Activated T-helper 1 cell treated with anti-CD3 and anti-CD28 coated beads, Interleukin-2, amount 50 U/mL, for 16 hours (primary cell): ENCODE measurements at places on chromosomes 3 and 15.

DNA sequence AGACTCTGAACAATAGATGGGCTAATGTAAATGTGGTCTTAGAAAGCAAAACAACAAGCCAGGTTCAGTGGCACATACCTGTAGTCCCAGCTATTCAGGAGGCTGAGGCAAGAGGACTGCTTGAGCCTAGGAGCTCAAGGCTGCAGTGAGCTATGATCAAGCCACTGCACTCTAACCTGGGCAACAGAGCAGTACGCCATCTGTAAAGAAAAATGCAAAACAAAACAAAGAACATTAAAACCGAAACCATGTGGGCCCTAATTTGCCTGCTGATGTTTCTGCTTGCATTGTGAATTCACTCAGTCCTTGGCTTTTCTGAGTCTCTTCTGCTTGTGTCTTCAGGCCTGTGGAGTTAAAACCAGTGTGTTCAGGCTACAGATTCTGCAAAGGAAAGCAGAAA lies 56.7 kb downstream of the CCNL1 start:
- no peak for DNase-seq

GRCh38 chr3:65706776-65707568 lies 331.7 kb downstream of the MAGI1 start:
- no peak for DNase-seq

DNA sequence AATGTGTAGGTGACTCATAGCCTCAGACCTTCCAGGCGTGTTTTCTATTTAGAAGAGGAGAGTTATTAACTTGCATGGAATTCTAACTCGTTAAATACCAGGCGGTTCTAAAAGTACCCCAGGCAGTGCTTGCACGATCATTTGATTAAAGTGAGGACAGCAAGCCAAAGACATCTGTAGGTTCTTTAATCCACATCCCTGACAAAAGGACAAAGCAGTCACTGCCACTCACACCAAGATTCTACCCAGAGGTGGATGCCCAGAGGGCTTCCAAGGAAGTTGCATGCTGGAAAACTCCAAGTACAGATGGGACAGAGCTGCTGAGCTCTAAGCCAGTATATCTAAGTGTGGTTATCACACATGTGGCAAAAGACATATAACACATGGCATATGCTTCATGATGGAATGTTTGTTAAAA lies 372.1 kb downstream of the ROBO2 start:
- no peak for DNase-seq

DNA sequence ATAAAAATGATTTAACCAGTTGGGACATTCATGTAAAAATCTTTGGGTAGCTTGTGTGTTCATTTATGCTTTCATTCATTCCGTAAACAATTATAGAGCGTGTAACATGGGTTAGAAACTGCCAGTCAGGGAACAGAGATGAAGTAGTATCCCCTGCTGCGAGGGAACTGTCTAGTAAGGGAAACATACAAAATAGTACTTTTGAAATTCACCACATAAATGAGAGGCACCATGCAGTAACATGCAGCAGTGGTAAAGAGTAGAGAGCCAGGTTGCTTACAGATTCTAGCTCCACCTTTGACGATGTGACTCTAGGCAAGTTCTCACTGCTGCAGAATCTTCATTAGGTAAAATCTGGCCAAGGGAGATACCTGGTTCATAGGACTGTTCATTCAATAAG lies 938 bp downstream of the DZIP3 start:
- DNase-seq = no peak

DNA sequence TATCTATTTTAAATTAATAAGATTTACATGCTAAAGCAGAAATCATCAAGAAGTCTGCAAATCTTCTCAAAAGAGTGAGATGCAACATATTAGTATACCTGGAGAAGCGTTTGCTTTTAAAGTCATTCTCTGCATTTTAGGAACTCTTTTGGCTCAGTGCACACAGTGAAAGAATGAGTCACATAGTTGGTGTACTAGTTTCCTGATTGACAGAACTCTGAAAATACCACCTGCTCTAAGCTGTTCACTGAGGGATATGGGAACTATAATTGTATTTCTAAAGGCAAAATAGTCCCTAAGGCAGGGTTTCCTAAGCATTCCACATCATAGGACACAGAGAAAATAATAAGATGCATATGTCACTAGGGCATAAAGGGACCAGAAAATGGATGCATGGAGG lies 838.5 kb downstream of the DIPK2A start:
- no peak for DNase-seq

DNA sequence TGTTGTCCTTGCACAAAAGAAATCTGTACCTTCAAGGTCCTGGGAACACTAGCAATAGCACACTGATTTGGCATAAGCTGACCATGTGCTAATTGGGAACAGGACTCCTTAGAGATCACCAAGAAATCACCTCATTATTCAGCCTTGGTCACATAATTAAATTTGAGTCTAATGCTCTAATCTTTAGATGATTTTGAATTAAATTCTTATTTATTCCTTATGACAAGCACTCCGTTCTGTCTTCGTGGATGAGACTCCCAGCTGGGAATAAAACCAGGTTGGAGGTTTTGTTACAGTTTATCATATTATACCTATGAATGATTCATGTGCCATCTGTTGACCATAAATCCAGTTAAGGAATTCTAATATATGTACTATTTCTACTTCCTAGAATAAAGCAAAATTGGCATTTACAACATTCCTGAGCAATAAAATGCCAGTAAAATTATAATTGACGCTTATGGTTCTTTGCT lies 162.2 kb downstream of the MYRIP start:
- DNase-seq = no peak

DNA sequence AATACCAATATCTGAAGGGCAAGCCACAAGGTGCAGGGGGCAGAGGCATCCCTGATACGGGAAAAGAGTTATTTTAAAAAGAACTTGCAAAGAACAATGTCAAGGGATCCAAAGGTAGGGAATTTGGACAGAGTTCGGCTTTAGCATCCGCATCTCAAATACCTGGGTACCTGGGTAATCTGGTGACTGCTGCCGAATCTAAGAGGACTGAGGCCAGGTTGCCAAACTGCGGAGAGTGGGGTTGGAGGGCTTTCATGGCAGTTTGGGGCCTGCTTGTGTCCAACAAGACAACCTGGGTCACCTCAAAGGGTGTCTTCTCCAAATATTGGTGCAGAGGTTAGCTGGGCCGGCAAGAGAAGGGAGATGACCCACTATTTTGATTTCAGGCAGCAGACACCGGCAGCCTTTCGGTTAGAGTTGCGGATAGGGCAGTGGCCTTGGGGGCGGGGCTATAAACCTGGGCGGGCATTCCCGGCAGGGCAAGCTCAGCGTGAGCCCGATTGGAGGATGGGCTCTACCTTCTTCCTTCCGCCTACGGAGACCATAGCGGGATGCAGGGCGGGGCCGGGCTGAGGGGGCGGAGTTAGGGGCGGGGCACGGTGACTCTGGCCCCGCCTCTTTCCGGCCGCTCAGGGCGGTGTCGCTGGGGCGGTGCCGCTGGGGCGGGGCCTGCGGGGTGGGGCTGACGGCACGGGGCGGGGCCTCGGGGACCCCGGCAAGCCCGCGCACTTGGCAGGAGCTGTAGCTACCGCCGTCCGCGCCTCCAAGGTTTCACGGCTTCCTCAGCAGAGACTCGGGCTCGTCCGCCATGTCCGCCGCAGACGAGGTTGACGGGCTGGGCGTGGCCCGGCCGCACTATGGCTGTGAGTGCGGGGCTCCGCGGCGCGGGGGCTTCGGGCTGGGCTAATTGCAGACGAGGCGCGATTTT lies at the start of gene IQGAP1:
Gene IQGAP1 (plus strand): TSS at position 709 of the 928 bp plus-strand sequence. CDS start 100 bp downstream, at position 809.
- DNase-seq = peak; percentile 94

GRCh38 chr3:188421836-188422540 lies 268.0 kb downstream of the LPP start:
- no peak for DNase-seq

- no peak for DNase-seq
Measured at GRCh38 chr3:147401421-147401820, 4.9 kb downstream of the ZIC4 start.

GRCh38 chr3:45915518-45916231 lies 27.6 kb upstream of the CXCR6 start:
- peak; percentile 49 for DNase-seq

- no peak for DNase-seq
Measured at GRCh38 chr3:20743553-20744321, 557.7 kb upstream of the SGO1 start.

- DNase-seq = no peak
Measured at GRCh38 chr15:70447928-70448698, 315.2 kb downstream of the UACA start.

DNA sequence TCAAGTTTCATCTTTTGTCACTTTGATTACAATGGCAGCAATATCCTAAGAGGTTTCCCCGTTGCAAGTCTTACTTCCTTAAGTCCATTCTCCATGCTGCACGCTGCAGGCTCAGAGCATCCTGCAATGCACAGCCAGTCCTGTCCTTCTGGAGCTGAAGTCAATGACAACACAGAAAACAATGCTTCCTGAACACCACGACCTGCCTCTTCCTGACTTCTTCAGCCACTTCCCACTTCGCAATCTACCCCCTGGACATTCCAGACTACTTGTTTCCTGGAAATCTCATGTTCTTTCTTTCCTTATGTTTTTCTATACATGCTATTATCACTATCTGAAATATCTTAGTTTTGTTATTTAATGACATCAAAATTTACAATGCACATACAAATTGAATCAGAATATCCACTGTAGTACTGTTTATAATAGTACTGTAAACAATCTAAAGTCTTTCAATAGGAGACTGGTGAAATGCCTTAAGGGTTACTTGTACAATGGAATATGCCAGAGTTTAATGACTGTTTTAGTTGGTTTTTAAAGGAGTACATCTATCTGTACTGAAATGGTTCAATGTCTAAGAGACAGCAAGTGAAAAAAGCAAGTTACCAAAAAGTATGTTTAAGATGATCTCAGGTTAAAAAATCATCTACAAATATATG lies 113.7 kb upstream of the PRTG start:
- no peak for DNase-seq

DNA sequence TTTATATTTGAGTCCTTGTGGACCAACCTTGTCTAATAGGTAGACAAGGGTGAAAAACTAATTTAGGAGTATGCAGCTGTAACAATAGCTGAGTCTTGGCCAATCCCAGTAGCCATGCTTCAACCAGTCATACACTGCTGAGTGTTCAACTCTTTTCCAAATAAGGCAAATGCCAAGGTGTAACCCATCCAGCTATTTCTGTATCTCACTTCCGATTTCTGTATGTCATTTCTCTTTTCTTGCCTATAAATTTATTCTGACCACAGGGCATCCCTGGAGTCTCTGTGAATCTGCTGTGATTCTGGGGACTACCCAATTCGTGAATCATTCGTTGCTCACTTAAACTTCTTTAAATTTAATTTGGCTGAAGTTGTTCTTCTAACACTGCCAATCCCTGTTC lies 93.2 kb downstream of the MAGI1 start:
- no peak for DNase-seq

DNA sequence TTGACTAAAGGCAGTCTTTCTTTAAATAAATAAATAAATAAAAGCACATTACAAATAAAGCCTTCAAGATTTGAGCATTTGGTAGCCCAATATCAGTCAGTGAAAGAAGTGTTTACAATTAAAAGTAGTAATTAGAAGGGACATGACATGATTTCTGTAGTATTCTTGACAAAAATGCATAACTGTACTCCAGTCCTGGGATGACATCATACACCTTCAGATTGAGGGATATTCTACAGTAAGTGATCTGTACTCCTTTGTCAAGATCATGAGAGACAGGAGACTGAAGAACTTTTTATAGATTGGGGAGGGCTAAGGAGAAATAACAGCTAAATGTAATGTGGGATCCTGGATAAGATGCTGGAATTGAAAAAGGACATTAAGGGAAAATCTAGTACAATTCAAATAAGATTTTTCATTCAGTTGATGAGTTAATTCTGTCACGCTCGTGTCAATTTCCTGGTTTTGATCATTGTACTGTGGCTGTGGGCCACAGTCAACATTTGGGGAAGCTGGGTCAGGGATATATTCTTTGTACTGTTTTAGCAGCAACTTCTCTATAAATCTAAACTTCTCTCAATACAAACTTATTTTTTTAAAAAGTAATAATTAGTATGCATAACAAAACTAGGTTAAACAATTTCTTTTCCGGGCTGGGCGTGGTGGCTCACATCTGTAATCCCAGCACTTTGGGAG lies 314.8 kb downstream of the PTPRG start:
- no peak for DNase-seq

- no peak for DNase-seq
Measured at GRCh38 chr3:128786434-128787020, 60.5 kb downstream of the RAB7A start.

- no peak for DNase-seq
Measured at GRCh38 chr3:56620371-56620770, 62.7 kb downstream of the TASOR start.

GRCh38 chr3:11131371-11131770 lies 22.9 kb upstream of the HRH1 start:
- no peak for DNase-seq

DNA sequence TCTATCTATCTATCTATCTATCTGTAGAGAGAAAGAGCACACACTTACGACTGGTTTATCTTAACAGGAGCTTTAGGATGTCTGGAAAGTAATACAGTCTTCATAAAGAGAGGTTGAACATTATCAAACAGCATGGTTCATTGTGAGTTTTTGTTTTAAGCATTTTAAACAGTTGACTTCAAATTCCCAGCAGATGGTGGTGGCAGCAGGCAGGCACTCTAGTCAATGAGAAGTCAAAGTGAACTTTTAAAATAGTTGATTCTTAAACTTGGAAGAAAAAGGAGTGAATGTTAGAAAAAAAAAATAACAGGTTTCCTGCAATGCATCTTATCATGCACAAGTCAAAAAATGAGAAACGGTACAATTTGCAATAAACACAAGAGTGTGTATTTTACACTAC lies 432.7 kb downstream of the IL5RA start:
- DNase-seq = no peak

- no peak for DNase-seq
Measured at GRCh38 chr3:69386556-69387385, 883 bp upstream of the FRMD4B start.

DNA sequence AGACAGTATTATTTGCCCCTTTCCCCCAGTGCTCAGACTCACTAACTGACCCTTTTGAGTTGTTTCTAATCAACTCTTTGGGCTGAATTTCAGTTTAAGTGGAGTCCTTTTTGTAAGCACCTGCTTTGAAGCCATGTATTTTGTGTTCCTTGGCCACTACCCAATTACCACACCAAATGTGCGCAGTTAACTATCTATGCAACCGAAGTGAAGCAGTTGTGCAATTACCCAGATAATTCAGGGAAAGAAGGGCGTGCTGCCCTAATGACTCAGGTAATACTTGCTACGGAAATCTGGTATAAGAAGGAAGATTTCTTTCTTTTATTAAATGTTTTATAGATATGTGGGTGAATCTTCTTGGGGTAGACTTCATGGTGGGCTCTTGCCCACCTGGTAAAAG lies 371.9 kb upstream of the TBL1XR1 start:
- DNase-seq = no peak

- DNase-seq = no peak
Measured at GRCh38 chr15:81752546-81752942, 293.3 kb downstream of the MEX3B start.
